HS-5 (cell line): ENCODE measurements at places on chromosomes 5 and 9.

- DNase-seq = no peak
Measured at GRCh38 chr9:137226338-137227053, 806 bp upstream of the RNF224 start.

DNA sequence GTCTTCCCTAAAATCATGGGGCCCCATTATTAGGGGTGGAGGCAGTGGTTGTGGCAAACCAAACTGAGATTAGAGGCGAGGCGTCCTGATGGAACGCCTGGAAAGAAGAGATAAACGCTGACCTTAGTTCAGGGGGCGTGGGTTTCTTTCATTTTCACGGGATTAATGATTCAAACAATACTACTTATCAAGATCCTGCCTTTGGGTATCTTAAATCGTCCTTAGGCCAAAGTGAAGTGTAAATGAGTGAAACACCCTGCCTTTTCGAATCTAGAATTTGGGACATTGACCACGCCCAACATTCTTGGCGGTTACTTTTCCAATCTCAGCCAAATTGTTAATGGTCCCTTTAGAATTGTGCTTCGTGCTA, 1.0 kb upstream of the UBTD2 start:
- no peak for DNase-seq

DNA sequence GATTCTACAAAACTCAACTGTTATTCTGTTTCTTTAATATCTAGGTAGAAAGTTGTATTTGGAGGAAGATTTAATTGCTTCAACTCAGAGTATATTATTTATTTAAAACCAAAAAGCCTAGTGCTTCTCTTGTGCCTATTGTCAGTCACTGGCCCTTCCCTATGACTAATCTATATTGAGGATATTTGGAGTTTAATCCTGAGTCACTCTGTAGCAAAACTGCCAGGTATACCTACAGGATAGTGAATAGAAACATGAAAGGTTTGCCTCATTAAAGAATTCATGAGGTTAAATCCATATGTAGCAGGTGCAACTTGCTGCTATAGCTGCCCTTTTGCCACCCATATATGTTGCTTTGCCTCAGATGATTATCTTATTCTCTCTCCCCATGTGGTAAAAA, 15.1 kb downstream of the PLK2 start:
- no peak for DNase-seq

- DNase-seq = no peak
Measured at GRCh38 chr5:27472871-27473270, 434.5 kb upstream of the CDH9 start.

- DNase-seq = no peak
Measured at GRCh38 chr9:98598861-98599260, 109.9 kb downstream of the GABBR2 start.

GRCh38 chr9:6681147-6681956, 35.8 kb upstream of the GLDC start:
- peak; percentile 88 for DNase-seq

- DNase-seq = no peak
Measured at GRCh38 chr5:1161833-1162229, 39.6 kb upstream of the SLC6A19 start.

DNA sequence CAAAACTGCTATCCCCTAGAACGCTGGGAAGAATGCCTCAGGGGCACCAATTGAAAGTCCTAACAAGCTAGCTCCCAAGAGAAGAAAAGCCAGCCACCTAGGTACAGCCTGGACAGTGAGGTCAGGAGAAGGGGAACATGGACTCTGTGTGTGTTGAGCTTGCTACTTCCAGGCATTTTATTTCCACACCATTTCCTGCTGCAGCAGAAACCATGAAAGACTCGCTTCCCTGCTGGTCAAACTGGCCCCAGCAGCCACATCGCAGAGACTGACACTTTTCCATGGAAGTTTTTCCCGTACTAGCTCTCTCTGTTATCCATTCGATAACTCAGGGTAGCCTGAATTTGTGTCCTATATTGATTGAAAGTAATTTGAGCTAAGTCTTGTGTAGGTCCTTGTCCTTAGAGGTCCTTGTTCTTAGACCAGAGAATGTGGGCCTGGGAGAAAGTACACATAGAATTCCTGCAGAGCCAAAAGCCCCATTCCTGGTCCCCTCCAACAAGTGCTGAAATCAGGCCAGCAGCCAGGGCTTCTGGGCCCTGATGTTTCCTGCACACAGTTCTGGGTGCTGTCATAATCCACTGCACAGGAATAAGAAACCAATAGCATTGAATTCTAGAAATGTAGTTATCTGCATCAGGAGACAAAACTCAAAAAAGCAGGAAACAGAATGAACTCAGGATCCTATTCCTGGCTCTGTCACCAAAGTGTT, 96.6 kb downstream of the BRINP1 start:
- DNase-seq = no peak

DNA sequence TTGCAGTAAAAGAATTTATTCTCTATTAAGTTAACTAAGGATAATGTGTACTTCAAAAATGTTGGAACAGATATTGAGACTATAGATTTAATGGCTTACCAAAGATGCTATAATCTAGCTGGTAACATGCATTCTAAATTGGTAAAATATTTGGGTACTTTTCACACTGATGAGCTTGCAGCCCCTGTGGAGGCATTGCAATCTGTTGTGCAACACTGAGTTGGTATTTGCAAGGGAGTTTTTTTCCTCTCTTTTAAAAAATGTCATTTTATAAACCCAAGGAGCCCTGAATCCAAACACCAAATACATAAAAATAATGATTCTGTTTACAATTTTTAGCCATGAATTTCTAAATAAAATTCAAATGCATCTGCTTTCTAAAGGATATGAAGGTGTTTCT, 944.8 kb downstream of the DTWD2 start:
- no peak for DNase-seq
